ENCODE measurements at places on chromosomes 16 and 17.

DNA sequence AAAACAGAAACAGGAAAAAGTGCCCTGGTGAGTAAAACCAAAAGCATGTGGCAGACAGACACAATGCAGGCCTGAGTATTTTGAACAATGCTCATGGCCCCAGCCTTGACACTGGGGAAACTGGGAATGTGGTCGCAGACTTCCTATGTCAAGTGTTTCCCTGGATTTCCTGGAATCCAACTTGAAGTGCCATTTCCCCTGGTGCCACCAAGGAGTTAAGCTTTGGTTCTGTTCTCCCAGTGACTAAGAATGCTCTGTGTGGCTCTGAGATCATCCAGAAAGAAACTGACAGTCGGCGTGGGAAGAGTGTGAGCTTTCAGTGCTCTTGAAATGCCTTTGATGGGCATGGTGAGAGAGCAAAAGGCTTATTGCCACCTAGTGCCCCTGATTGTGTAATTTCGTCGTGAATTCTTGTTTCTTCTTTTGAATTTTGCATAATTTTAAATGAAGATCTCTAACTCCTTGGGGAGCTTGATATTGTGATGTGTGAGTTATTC lies 96.0 kb downstream of the YPEL2 start:
- no peak for DNase-seq

DNA sequence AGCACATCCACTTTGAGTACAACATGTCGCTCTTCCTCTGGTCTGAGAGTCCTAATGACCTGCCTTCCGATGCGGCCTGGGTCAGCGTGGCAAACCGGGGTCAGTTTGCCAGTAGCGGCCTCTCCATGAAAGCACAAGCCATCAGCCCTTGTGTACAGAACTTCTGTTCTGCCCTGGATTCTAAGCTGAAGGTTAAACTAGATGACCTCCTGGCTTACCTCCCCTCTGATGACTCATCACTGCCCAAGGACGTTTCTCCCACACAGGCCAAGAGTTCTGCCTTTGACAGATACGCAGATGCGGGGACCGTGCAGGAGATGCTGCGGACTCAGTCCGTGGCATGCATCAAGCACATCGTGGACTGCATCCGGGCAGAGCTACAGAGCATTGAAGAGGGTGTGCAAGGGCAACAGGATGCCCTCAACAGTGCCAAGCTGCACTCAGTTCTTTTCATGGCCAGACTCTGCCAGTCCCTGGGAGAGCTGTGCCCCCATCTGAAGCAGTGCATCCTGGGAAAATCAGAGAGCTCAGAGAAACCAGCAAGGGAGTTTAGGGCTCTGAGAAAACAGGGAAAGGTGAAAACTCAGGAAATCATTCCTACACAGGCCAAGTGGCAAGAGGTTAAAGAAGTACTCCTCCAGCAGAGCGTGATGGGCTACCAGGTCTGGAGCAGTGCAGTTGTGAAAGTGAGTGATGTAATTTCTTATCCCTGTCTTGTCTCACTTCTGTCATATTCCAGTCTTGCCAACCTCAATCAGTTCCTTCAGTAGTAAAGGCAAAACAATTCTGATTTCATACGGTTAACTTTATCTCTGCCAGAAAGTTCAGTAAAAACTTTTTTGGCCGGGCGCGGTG lies 8.6 kb downstream of the COG1 start:
- DNase-seq, result no peak

DNA sequence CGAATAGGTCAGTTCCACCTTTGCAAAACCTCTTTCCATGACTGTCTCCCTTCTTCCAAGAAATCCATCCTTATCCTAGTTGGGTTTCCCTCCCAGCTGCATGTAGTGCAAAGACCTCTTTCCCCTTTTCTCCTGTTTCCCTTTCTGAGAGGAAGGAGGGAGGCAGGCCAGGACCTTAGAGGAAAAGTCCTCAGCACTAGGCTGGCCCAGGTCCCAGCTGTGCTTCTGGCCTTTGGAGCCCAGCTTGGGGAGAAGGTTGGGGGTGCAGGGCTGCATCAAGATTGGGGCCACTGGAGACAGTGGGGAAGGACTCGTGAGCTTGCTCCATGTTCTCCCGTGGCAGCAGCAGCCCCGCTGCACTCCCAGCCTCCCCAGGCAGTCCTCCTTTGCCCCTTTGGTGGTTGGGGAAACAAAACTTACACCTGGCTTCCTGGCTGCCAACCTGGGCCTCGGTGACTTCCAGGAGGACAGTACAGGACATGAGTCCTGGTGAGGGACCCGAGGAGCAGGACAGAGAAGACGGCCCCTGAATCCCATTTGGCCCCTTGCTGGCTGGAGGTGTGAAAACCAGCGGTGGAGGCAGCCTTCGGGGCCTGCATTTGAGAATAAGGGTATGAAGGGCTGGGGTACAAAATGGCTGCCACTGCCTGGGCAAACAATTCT lies 481 bp downstream of the HEXIM2 start:
- no peak for DNase-seq

GRCh38 chr17:44348234-44348987 lies 3.3 kb downstream of the GRN start:
- DNase-seq, result no peak

DNA sequence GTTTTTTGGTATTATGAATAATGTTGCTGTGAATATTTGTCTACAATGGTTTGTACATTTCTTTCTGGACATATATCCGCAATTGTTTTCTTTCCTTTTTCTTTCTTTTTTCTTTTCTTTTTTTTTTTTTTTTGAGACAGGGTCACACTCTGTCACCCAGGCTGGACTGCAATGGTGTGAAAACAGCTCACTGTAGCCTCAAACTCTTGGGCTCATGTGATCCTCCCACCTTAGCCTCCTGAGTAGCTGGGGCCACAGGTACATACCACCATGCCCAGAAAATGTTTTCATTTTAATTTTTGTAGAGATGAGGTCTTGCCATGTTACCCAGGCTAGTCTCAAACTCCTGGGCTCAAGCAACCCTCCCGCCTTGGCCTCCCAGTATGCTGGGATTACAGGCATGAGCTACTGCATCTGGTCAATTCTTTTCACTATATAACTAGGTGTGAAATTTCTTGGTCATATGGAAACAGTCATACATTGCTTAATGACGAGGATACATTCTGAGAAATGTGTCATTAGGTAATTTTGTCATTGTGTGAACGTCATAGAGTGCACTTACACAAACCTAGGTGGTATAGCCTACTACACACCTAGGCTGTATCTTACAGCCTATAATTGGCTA lies 15.2 kb downstream of the IL21R start:
- DNase-seq, result no peak

- DNase-seq, result no peak
Observed at GRCh38 chr16:31899505-31899904, 25.9 kb downstream of the ZNF267 start.

- no peak for DNase-seq
Observed at GRCh38 chr17:8041249-8041928, 2.5 kb downstream of the ALOX15B start.

- no peak for DNase-seq
Observed at GRCh38 chr16:11325404-11326083, 19.7 kb upstream of the RMI2 start.

DNA sequence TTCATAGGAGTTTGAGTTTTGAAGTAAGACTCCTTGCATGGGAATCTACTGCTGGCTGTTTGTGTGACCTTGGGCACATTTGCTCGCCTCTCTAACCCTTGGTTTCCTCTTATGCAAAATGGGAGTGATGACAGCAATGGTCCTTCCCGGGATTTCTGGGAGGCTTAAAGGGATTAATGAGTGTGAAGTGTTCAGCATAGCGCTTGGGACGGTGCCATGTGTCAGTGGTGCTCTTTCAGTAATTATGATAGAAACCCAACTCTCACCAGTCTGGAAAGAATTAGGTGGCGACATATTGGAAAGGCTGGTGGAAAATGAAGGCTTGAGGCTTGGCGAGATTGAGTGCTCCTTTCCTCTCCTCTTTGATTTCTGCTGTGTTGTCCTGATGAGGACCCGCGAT lies 429.2 kb upstream of the EEF2KMT start:
- no peak for DNase-seq

DNA sequence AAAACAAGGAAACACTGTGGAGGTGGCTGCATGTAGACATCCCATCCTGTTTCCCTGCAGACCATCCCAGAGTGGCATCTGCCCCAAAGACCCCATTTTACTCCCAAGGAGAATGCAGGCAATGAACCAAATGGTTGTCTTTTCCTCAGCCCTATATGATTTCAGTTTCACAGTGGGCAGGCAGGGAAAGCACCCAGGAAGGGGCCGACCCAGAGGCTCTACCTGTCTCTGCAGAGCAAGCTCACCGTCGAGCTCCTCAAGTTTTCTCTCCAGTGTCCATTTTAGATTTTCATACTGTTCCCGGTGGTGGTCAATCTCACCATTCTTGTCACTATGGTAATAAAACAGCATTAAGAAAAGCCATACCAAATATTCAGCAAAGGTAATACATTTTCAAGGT lies 14.6 kb downstream of the CCDC57 start:
- DNase-seq, result no peak

DNA sequence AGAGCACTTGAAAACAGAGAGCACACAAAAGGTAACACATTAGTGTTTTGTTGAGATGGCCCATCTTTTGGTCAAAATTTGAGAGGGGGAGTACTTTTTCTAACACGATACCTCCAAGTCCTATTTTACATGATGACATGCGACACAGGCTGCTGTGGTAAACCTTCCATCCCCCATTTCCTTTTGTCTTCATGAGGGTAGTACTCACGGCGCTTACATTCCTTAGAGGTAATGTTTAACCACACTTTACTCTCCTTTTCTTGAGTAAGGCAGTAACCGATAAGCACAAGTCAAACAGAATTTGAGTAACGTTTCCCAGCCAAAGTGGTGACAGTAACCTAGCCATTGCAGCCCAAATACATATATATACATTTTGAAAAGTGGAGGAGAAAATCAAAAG lies 35.8 kb upstream of the PITPNM3 start:
- DNase-seq, result no peak

DNA sequence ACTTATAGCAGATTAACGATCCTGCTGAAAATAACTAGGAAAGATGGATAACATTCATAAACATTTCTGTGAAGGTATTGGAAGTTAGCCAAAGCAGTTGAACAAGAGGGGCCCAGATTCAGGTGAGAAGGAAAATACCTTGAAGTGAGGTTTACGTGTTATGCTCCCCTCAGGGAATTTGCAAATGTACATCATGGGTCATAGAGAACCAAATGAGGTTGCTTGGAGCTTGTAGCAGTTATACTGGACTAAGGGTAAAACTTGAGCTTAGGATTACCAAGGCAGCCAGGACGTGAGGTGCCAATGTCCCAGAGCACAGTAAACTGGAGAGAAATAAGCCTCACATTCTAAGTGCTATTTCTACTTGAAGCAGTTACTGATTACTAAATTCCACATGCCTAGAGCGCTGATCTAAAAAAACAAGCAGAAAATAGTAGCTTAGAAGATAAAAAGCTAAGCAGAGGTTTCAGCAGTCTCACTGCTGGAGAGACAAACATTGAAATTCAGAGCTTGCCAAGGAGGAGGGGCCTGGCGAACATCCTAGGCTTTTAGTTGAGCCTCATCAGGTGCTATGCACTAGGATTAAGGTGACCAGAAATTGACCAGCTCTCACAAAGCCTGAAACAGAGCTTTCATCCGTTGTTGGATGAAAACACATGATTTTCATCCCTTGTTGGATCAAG lies 136.7 kb upstream of the FAM20A start:
- no peak for DNase-seq

GRCh38 chr17:43574348-43574747 lies 28.2 kb upstream of the ETV4 start:
- DNase-seq, result no peak

- no peak for DNase-seq
Observed at GRCh38 chr17:74865504-74866197, 6.0 kb upstream of the GRIN2C start.

DNA sequence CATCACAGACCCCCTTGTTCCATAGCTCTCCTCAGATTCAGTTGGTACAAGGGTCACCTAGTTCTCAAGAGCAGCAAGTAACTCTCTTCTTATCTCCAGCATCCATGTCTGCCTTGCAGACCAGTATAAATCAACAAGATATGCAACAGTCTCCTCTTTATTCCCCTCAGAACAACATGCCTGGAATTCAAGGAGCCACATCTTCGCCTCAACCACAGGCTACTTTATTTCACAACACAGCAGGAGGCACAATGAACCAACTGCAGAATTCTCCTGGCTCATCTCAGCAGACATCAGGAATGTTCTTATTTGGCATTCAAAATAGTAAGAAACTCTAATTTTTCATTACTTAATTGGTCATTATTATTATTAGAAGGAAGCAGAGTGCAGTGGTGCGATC lies 32.4 kb downstream of the NQO1 start:
- no peak for DNase-seq

GRCh38 chr17:58344047-58344790 lies 7.8 kb downstream of the SUPT4H1 start:
- no peak for DNase-seq

DNA sequence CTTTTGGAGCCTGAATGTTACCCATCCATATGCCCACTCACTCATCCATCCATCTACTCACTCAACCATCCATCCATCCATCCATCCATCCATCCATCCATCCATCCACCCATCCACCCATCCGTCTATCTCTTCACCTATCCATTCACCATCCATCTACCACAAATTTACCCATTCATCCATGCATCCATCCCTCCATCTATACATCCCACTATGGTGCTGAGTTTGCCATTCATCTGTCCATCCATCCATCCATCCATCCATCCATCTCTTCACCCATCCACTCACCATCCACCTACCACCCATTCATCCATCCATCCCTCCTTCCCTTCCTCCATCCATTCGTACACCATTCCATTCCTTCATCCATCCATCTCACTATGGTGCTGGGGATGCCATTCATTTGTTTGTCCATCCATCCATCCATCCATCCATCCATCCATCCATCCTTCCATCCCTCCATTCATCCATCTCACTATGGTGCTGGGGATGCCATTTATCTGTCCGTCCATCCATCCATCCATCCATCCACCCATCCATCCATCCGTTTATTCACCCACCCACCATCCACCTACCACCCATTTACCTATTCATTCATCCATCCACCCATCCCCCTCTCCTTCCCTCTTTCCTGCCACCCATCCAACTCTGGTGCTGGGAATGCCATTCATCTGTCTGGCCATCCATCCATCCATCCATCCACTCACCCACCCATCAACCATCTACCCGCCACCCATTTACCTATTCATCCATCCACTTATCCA lies 39.7 kb downstream of the RGS9 start:
- no peak for DNase-seq

DNA sequence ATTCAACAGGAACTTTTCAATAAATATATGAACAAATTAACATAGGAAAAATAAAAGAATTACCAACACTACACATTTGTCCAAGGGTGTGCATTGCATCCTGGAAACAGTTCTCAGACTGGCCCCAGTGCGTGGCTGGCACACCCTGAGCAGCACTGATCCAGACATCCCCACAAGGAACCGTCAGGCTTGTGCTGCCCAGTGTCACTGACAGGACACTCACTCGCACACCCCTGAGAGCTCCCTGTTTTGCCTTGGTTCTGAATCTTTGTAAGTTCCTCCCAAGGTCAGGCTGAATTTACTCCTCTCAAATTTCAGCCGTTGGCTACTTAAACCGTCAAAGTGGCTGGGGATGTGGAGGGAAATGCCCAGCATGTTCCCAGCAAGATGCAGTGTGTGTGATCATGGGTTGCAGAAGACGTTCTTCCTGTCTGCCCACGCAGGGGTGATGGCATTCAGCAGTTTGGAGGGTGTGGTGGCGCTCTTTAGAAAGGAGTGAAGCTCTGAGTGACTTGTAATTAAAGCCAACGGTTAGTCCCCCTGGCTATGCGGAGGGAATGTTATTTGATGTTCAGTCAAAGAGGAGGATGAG lies 1.7 kb downstream of the MT2A start:
- DNase-seq, result no peak
